Dermis microvascular lymphatic vessel endothelial cell (primary cell): ENCODE measurements at places on chromosomes 5 and 9. TPM values are rescaled to one million over a fixed set of nuclear protein-coding genes. Genes with fewer than 3 reads are reported as not detected.

The HBEGF gene
- 12.1 and 15.5 TPM in 2 replicates for total RNA-seq

The PRR7 gene
- 2.1 and 2.2 TPM in 2 replicates for total RNA-seq

The TMEM232 gene
- total RNA-seq = 0.13 and 0.26 TPM in 2 replicates

The TEK gene
- total RNA-seq = 147 and 167 TPM in 2 replicates

The WWC1 gene
- 0.13 and 0.63 TPM in 2 replicates for total RNA-seq

The PTGER4 gene
- 5.7 and 5.9 TPM in 2 replicates for total RNA-seq

The ANKRD20A1 gene
- 1.2 and 1.3 TPM in 2 replicates for total RNA-seq

The CTXN3 gene
- not detected in 2 replicates for total RNA-seq

The GRM6 gene
- total RNA-seq = not detected in 2 replicates

The ADAMTS2 gene
- total RNA-seq = 0.38 TPM in 1 of 2 replicates, not detected in the other

The PCDHB16 gene
- total RNA-seq = 0.13 and 0.76 TPM in 2 replicates

The LOX gene
- total RNA-seq = 52.9 and 75.7 TPM in 2 replicates

The SCGB3A2 gene
- total RNA-seq = not detected in 2 replicates

DNA sequence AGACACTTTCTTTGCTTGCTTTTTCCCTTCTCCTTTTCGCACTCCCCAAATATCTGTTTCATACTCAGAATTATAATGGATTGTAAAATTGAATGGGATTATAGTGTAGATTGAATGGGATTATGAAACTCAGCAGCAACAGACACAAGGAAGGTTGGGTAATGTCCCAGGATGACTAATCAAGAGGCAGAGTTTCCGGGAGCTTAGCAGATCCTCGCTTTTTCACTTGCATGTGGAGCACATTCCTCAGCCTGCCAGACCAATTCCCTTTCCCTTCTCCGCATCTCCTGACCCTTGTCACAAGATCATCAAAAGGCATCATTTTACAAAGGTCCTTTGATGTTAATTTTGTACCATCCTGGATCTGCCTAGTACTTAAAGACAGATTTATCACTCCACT lies 55.1 kb upstream of the SLC1A1 start:
- DNase-seq = peak; percentile 19

DNA sequence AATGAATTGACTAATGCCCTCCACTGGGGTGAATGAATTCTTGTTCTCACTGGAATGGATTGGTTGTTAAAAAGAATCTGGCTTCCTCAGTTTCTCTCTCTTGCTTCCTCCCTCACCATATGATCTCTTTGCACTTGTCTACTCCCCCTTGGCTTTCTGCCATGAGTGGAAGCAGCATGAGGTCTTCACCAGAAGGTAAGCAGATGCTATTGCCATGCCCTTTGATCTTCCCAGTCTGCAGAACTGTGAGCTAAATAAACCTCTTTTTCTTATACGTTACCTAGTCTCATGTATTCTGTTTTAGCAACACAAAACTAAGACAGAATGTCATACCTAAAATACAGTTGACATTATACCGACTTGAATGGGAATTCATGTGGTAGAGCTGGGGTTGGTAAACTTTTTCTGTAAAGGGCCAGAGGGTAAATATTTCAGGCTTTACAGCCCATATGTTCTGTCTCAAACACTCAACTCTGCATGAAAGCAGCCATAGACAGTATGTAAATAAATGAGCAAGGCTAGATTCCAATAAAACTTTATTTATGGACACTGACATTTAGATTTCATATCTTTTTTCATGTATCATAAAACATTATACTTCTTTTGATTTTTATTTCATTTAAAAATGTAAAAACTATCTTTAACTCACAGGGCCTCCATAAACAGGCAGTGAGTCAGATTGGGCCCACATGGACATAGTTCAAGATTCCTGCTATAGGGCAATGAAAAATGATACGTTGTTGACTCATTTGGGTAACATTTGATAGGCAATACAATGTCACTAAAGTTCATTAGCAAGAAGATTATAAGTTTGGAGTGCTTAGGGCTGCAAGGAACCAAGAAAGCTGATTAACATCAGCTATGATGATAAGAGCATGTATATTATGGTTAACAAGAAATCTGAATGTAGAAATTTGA lies 79.4 kb upstream of the TLE4 start:
- no peak for DNase-seq

DNA sequence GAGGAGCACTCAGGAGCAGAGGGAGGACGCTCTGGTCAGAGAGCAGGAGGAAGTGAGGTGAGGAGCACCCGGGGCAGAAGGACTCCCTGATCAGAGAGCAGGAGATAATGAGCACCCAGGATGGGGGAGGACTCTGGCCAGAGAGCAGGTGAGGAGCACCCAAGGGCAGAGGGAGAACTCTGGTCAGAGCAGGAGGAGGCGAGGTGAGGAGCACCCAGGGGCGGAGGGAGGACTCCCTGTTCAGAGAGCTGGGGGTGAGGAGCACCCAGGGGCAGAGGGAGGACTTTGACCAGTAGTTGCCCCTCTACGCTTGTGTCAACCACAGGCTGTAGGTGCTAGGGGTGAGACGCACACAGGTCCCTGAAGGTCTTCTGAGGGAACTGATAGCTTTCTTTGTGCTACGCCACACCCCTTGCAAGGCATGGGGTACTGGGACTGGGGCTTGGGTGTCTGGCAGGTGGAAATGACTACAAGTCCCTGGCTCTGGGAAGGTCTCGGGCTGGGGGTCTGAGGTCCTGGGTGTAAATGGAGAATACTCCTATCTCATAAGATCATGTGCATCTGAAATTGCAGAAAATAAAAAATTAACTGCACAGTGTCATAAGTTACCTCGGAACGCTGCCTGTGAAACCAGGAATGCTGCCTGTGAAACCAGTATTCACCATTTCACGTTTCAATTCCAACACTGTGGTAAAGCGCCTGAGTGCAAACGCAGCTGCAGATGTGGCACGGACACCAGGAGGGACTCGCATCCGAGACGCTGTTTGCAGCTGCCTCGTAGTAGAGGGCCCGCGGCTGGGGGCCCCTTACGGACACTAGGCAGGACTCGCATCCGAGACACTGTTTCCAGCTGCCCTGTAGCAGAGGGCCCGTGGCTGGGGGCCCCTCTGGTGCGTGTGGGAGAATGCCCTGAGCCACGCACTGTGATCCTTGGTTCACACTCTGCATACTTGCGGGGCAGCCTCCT lies 27.0 kb upstream of the SLC6A3 start:
- DNase-seq = no peak

GRCh38 chr9:29865764-29866313 lies 2292.6 kb upstream of the C9orf72 start:
- DNase-seq = no peak

GRCh38 chr9:98121058-98121457 lies 2.0 kb upstream of the TRIM14 start:
- DNase-seq = peak; percentile 12

GRCh38 chr9:75105841-75106240 lies 17.5 kb downstream of the OSTF1 start:
- no peak for DNase-seq

GRCh38 chr5:66840511-66841013 lies 244.4 kb downstream of the MAST4 start:
- DNase-seq = no peak

- DNase-seq = no peak
Observed at GRCh38 chr9:132942541-132943182, 1.8 kb downstream of the TSC1 start.

GRCh38 chr5:30804739-30805505 lies 388.6 kb upstream of the CDH6 start:
- DNase-seq = no peak

DNA sequence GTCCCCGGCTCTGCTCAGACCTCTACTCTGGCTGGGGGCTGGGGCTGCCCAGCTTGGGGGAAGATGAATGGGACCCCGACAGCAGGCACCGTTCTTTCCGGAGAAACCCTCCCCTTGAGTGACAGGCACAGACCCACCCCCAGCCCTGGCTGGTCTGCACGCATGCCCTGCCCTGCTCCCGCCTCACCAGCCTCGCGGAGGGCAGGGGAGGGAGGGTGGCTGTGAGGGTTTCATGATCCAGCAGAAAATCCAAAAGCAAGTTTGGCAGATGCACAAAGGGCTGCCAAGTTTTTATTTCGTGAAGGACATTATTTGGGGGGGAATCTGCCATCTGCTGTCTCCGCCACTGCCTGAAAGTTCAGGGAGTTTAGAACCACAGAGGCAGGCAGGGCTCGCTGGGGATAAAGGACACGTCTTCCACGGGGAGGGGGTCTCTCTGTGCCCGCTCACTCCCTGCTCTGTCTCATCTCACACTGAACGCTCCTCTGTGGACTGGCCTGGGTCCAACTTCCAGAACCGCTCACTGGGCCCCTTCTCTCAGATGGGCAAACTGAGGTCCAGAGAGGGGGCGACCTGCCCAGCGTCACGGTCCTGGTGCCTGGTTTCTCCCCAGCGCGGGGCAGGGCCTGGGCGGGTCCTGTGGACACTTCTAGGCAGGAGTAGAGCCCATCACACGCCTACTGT lies 92.9 kb downstream of the RXRA start:
- DNase-seq = no peak

DNA sequence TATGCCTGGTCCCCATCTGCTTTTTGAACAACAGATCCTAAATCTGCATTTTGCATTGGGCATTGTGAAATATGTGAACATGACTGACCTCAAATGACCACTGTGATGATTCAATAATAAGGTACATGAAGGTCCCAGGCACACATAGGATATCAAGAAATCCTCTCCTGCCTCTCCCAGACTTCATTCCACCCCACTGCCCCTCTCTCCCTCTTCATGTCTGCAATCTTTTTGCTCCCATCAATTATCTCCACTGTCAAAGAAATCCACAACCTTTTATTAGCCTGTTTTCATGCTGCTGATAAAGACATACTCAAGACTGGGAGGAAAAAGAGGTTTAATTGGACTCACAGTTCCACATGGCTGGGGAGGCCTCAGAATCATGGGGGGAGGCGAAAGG lies 476.7 kb downstream of the CTNND2 start:
- DNase-seq = no peak

- DNase-seq = no peak
Observed at GRCh38 chr5:39191216-39191615, 28.1 kb downstream of the FYB1 start.

- DNase-seq = no peak
Observed at GRCh38 chr5:87361031-87361445, 51.7 kb downstream of the CCNH start.

DNA sequence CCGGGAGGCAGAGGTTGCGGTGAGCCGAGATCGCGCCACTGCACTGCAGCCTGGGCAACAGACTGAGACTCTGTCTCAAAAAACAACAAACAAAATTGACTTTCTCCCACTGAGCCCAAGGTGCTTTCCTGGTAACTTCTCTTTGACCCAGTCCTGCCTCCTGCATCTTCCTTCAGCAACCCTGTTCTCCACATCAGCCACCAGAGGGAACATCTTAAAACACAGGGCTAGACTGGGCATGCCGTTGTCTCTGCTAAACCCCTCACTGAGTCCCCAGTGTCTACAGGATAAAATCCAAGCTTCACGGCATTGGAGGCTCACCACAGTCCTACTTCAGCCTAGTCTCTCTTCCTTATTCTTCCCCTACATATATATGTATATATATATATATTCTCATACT lies 39.8 kb upstream of the KCNMB1 start:
- DNase-seq = no peak

DNA sequence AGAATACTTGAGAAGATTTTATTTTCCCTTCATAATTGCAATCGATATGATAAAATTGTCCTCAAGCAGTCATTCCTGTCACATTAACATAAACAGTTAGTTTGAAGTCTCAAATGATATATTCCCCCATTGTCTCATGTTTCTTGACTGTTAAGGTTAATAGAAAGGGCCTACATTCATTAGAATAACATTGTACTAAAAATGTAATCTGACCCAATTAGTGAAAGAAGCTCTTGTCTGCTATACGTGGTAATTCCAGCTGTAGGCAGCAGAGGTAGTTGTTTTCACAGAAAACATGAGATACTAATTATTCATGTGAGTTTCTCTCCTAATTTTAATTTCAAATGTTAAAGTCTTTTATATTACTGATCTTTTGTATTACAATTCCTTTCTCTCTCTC lies 25.9 kb upstream of the AP3B1 start:
- DNase-seq = peak; percentile 49

GRCh38 chr9:121786998-121787422 lies 135.6 kb downstream of the DAB2IP start:
- no peak for DNase-seq

DNA sequence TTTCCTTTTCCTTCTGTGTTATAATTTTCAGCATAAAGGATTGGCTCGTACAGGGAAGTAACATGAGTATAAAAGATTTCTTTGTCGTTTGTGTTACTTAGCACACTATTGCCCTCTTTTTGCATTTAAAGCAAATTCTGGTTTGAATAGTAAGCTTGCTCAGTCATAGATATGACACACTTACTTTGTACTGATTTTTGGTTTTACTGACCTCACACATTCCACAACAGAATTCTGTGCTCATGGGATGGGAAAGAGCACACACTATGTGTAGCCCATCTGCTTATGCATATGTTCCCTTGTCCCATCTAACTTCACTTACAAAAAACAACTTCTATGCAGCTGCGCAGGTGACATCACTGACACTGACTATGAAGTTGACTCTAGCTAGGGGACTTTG lies 111.9 kb upstream of the MTAP start:
- no peak for DNase-seq

- no peak for DNase-seq
Observed at GRCh38 chr9:105244734-105245028, 230 bp downstream of the SLC44A1 start.

- no peak for DNase-seq
Observed at GRCh38 chr5:169971780-169972179, 8.5 kb downstream of the INSYN2B start.

GRCh38 chr9:7778851-7779600 lies 20.6 kb downstream of the DMAC1 start:
- no peak for DNase-seq

DNA sequence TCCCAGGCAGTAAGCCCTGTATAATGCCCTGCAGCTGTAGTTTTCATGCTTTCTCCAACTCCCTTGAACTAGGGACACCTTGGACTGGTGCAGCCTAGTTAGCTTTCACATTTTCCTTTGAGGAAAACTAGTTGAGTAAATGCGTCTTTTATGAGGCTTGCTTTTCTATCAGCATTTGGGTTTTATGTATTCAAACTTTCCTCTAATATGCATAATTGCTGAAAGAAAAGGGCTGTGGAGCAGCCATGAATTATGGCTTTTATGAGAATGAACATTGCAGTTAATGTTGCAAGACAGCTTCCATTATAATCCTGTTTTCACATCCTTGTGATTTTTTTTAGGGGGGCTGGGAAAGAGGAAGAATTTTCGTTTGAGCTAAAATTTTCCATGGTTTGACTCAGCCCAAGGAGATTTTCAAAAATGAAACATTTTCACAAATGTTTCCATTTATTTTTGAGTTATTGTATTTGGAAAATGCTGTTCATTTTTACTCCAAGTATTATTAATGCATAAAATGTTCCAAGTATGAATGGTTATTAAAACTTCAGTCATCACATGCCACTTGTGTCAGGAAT lies 57.9 kb upstream of the PPP3R2 start:
- DNase-seq = no peak

DNA sequence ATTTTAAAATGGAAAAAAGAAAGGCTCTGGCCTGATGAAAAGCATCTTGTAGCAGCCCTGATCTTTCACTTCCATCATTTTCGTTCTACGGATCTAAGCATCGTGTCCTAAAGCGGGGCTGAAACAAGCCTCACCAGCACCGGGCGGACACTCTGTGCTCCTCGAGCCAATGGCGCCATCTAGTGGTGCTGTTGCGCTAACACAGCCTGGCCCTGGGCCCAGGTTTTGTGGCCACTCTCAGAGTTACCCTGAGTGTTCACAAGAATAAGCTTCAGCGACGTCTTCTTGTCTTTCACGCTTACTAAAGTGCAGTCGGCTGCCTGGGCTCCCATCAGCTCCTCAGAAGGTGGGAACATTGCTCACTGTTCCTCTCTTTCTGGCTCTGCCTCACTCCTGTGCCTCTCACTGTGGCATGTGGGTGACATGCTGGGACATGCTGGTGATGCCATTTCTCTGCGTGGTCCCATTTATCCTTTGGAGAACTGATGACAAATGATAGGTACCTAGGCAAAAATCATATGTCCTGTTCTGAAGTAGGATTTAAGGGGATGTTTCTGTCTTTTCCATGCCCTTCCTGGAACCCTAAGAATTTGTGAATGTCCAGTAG lies 32.7 kb downstream of the DMRT3 start:
- peak; percentile 39 for DNase-seq
